ENCODE measurements at places on chromosomes 11 and 22.

GRCh38 chr11:19952911-19953310, 207.4 kb downstream of the DBX1 start:
- no peak for DNase-seq

GRCh38 chr11:128208329-128209137, 378.8 kb downstream of the ETS1 start:
- peak; percentile 98 for DNase-seq

GRCh38 chr11:120527111-120527761, 15.7 kb downstream of the GRIK4 start:
- peak; percentile 64 for DNase-seq

- DNase-seq: peak; percentile 80
Observed at GRCh38 chr11:34640050-34640923, 19.4 kb downstream of the EHF start.

Data from fibroblast of lung (primary cell).